Esophagus mucosa (tissue), 1 donor: ENCODE measurements at places on chromosomes 1 and 21. TPM values are rescaled to one million over a fixed set of nuclear protein-coding genes. Genes with fewer than 3 reads are reported as not detected.

MAP3K6 gene
- total RNA-seq = 76.3 TPM

RCSD1 gene
- 2.4 TPM for total RNA-seq

- ATAC-seq = no peak
These were observed 11.3 kb downstream of the BTG2 start for GRCh38 chr1:203316626-203317093.

PALMD gene
- total RNA-seq = 17.7 TPM

GRCh38 chr21:42630626-42631025 lies 22.8 kb upstream of the PDE9A start:
- no peak for ATAC-seq

ADGRL4 gene
- 3.5 TPM for total RNA-seq

DNA sequence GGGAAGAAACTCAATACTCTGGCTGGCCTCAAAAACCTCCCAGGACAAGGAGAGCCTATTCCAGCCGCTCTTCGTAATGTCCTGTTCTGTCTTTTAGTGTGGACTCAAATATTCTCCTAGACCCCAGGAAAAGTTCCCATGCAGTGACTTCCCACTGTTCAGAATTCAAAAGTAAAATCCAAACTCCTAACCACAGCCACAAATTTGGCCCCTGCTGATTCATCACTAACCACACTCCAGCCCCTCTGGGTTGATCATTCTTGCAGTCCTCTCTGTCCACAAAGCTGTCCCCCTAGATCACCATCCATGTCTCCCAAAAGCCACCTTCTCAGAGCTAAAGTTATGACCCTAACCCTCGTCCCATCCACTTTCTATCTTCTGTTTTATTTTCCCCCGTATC lies 5.1 kb downstream of the CTNNBIP1 start:
- ATAC-seq = no peak

SNAPIN gene
- 32.0 TPM for total RNA-seq

GRCh38 chr1:230661976-230662375 lies 19.7 kb downstream of the COG2 start:
- ATAC-seq = no peak

- ATAC-seq = no peak
These were observed 9.0 kb downstream of the WNT4 start for GRCh38 chr1:22133931-22134324.

DNA sequence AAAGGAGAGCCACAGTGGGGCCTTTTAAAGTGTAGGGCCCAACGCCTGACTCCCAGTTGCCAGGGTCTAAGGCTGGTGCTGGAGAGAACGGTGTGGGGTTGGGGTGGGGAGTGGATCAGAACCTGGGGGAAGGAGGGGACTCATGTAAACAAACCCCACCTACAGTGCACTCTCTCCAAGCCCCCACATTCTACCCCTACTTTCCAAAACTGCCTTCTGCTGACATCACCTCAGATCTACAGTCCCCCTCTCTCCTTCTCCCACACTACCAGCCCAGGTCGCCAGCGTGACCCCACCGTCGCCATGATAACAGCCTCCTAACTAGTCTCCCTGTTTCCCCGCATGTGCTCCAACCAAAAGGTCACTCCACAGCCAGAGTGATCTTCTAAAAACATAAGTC lies 26.6 kb downstream of the TNNT2 start:
- no peak for ATAC-seq

- ATAC-seq = peak; percentile 22
These were observed 2.2 kb upstream of the SEMA4A start for GRCh38 chr1:156151093-156151688.

DNA sequence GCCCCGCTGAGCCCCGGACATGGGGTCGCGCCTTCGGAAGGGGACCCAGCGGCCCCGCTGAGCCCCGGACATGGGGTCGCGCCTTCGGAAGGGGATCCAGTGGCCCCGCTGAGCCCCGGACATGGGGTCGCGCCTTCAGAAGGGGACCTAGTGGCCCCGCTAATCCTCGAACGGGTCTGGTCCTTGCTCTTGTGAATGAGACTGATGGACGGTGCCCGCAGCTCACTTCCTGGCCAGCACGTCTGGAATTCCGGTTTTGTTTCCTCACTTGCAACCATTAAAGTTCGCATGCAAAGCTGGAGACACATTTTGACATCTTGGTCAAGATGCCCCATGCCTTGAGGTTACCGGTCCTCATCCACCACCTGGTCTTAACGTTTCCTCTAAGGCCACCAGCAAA lies 5.6 kb downstream of the WRAP73 start:
- no peak for ATAC-seq

DNA sequence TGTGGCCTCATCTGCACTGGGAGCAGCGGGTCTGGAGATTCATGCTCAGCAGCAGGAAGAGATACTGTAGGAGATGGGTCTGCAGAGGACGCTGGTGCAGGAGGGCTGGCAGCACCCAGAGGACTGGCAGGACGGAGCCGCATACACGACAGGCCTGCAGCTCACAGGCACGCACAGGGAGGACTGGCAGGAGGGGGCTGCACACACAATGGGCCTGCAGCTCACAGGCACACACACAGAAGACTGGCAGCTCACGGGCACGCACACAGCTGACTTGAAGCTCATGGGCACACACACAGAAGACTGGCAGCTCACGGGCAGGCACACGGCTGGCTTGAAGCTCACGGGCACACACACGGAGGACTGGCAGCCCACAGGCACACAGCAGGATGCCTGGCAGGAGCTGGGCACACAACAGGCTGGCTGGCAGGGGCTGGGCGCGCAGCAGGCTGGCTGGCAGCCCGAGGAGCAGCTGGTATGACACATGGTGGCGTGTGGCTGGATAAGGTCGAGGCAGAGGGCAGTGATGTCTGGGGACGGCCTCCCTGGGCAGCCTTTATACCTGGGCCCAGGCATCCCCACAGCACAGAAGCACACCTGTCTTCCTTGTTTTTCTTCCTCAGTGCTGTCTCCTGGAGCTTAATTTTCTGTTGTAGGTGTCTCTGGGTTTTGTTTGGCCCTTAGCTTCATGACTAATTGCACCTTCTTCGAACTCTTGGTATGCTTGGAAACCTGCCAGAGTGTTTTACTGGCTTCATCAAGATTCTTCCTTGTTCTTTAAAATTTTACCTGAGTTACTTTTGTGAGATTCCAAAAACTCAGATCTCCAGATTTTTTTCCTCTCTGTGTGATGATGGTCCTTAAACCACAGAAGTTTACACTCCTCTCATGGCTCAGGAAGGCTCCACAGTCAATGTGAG lies at the start of gene KRTAP12-2:
Gene KRTAP12-2, minus strand, starts transcription at position 527 of the 920 bp plus-strand sequence. Its CDS starts 41 bp downstream, at position 486.
- peak; percentile 41 for ATAC-seq

- peak; percentile 72 for ATAC-seq
These were observed 10.9 kb upstream of the ALDH4A1 start for GRCh38 chr1:18913065-18913835.

GRCh38 chr1:29646161-29646775 lies 409.9 kb downstream of the PTPRU start:
- ATAC-seq = no peak

- ATAC-seq = peak; percentile 86
These were observed 170.8 kb downstream of the NFIA start for GRCh38 chr1:61253059-61253735.

DNA sequence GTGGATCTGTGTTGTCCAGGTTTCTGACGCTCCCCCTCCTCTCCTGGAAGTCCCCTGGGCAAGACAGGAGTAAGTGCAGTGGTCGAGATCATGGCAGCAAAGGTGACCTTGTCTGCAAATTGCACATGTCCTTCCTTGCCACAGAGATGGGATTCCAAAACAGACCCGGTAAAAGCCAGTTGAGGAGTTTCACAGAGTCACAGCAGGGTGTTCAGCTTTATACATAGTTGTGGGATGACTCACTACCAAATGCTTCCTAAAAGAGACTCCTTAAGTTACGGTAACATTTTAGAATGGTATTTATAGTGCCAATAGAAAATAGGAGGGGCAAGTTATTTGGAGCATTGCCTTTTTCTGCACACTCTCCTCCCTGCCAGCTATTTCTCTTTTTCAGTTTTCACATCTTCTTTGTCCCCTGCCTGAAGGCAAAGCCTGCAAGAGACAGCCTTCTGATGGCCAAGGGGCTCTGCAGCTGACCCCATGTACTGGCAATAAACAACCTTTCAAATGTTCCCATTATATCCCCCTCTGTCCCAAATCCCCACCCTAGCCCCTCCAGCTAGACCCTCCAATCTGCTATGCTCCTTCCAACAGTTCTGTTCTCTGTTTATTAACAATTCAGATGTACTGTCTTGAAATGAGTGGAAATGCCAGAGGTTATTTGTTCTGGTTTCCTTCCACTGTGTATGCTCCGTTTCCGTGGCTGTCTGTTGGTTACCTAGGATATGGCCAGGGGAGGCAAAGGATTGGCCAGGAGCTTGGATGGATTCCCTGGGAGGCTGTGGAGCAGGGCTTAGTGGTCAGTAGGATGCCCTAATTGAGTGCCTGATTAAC lies 115.0 kb downstream of the TGFB2 start:
- ATAC-seq = peak; percentile 85

DNA sequence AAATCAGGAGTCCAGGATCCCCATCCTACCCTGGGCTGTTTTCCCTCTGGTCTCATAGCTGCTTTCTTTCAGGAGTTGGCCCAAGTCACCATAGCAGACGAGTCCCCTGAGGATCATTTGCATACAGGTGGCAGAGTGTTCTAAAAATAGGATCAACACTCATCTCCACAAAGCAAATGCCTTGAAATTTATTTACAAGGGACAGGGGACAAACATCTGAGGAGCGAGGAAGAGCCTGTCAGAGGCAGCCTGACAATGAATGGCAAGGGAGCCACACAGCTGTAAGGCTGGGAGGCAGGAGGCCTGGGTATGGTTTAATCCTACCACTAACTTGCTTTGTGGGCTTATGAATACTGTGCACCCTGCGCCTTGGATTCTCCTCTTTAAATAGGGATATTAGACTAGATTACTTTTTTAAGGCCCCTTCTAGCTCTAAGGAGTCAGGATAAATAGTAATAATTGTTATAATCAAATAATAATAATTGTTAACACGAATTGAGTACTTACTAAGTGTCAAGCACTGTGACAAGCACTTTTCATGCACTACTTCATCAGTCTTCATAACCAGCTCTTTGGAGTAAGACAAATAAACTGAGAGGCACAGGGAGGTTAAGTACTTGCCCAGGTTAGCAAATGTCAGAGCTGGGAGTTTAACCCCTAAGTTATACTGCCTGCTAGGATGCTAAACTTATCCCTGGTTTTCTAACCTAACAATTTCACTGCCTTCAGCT lies 34.5 kb downstream of the RAB3B start:
- ATAC-seq = no peak

RAB3B gene
- 0.04 TPM for total RNA-seq

DNA sequence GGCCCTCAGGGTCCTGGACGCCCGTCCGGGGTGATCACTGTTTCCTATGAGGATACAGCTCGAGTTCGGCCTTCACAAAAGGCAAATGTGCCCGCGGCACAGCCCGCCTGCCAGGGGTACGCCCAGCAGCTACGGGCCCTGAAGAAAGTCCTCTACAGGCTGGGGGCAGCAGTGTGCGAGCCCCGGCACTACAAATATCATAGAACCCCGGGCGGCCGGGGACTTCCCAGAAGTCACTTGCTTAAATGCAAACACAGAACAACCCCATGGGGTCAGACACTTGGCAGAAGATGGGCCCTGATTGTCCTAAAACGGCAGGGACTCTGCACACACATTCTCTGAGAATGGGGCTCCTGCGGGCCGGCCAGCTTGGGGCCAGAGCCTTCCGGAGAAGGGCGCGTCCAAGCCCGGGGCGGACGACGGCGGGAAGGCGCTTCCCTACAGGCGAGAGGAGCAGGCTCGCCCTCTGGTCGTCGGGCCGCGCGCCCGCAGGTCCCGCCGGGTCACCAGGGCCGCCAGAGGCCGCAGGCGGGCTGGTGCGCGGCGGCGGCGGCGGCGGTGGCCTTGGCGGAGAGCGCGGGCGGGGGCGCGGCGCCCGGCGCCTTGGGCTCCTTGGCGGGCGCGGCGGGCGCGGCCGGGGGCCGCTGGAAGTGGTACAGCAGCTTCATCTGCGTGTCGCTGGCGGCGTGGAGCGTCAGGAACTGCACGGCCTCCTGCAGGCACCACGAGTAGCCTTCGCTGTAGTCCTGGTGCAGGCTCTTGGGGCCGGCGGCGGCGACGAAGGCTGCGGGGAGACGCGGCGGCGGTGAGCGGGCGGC lies 888 bp downstream of the HES5 start:
- no peak for ATAC-seq

- no peak for ATAC-seq
These were observed 38.6 kb downstream of the EIF2B3 start for GRCh38 chr1:44947774-44948311.

AZIN2 gene
- total RNA-seq = 1.4 TPM

DNA sequence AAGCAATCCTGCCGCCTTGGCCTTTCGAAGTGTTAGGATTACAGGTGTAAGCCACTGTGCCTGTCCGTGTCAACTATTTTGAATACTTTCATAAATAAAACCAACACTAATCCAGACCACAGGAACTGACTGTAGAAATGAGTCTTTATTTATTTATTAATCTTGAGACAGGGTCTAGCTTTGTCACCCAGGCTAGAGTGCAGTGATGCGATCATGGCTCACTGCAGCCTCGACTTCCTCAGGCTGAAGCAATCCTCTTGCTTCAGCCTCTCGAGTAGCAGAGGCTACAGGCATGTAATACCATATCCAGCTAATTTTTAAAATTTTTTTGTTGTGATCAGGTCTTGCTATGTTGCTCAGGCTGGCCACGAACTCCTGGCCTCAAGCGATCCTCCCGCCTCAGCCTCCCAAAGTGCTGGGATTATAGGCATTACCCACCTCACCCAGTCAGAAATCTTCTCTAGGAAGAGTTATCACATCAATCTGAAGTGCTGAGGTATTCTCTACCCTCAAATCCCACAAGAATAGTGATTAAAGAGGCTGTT lies 21.7 kb upstream of the CPLANE2 start:
- no peak for ATAC-seq

- ATAC-seq = peak; percentile 38
These were observed 465 bp downstream of the HUNK start for GRCh38 chr21:31873275-31873695.
